ENCODE measurements at places on chromosomes 16 and 17.

GRCh38 chr17:80649200-80649644 is 104.6 kb downstream of the RPTOR start:
- no peak for DNase-seq

DNA sequence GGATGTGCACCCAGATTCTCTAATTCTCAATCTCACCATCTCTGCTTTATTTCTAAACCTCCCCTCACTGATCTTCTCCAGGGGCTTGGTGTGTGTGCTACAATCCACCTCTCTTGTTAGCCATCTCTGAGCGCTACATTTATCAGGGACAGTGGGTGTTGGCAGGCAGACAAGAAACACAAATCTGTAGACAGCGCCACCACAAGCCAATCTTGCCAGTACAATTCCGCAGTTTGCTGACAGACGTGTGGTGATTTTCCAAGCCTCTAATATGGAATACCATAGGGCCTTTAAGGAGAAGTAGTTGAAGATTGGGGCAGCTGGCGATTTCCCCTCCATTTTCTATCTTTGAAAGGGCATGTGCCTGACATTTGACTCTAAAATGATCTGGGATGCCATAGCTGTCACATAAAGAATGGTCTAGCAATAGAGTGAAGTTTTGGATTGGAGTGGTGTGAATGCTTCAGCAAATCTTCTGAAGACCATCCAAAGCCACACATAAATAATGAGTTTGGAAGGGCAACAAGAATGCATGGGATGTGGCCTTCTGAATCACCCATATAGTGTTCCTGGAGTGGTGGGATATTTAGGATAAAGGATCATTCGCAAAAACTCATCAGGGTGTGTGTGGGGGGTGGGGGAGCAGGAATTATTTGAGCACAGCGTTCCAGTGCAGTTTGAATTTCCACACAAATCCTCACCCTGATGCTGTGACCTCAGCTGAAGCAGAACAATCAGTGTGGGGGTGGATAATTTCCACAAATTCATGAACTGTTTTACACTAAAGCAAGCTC is 12.0 kb upstream of the ANKFN1 start:
- DNase-seq = no peak

DNA sequence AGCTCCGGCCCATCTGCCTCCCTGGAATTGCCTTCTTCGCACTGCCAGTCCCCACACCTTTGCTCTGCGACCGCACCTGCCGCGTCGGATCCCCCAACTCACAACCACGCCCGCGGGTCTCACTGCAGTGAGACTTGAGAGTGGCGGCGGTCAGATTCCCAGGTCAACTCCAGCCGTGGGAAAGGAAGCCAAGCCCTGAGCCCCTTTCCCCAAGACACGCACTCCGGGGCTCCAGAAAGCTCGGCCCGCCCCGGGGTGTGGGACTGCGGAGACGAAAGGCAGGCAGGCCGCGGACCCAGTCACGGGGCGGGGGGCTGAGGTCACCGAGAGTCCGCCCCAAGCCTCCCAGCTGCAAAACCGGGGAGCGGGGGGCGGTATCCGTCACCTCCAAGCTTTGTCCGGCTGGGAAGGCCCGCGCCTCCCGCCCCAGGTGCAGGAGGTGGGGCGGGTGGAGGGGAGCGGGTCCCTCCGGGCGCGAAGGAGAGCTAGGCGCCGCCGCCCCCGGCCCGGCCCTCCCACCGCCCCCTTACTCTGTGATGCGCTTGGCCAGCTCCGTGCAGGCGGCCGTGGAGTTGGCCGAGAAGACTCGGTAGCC is 615 bp downstream of the PRPSAP1 start:
- peak; percentile 4 for DNase-seq

GRCh38 chr17:82244413-82245133 is 15.7 kb downstream of the SLC16A3 start:
- no peak for DNase-seq

DNA sequence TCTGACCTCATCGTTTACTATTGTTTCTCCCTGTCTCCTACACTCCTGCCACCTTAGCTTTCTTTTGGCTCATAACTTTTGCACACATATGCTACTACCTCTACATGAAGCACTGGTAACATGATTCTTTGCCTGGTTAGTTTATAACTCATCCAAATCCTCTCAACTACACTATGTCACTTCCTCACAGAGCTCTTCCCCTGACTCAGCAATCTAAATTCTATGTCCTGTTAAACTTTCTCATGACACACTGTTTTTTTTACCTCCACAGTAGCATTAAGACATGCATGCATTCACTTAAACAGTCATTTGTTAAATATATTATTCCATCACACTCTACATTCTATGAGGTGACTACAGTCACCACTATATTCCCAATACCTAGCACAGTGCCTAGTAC is 19.7 kb downstream of the APPBP2 start:
- no peak for DNase-seq

All from activated gamma-delta T cell treated with Interleukin-2 at 50 U/mL for 16 hours (primary cell).